ENCODE measurements at places on chromosomes 1 and 21. TPM values are rescaled to one million over a fixed set of nuclear protein-coding genes. Genes with fewer than 3 reads are reported as not detected.

Gene VSIG8
- not detected for total RNA-seq

Gene URB2
- total RNA-seq, result 21.8 TPM

Gene GRIK3
- 0.37 TPM for total RNA-seq

Gene NECTIN4
- not detected for total RNA-seq

Gene COX20
- 37.1 TPM for total RNA-seq

Gene STX12
- 42.4 TPM for total RNA-seq

Gene KCNE2
- total RNA-seq, result not detected

Gene ANKRD34A
- total RNA-seq, result 1.4 TPM

Gene SH2D1B
- not detected for total RNA-seq

Gene RUNX1
- 92.1 TPM for total RNA-seq

Gene C1orf141
- total RNA-seq, result not detected

Gene KIAA1614
- total RNA-seq, result 0.38 TPM

Gene CACNA1S
- total RNA-seq, result not detected

Gene NUAK2
- 26.1 TPM for total RNA-seq

Gene ERMAP
- total RNA-seq, result 7.1 TPM

Gene APH1A
- total RNA-seq, result 145 TPM

Gene HNRNPU
- 428 TPM for total RNA-seq

Gene MYBPH
- total RNA-seq, result not detected

Gene C1orf210
- total RNA-seq, result not detected

Gene SMIM1
- 3.8 TPM for total RNA-seq

Gene TIPRL
- total RNA-seq, result 29.8 TPM

Gene TMEM82
- total RNA-seq, result not detected

Gene PSEN2
- total RNA-seq, result 13.4 TPM

Gene CELA3B
- not detected for total RNA-seq

Gene CAPN9
- total RNA-seq, result not detected

Gene CCDC185
- total RNA-seq, result not detected

Gene TSTD1
- 69.8 TPM for total RNA-seq

Gene MPL
- total RNA-seq, result not detected

All from activated B cell treated with CpG ODN at 0.5 μM for 24 hours (primary cell).